Caki2 (cell line): ENCODE measurements at places on chromosomes 1 and 21.
A peak's percentile ranks its signal among the peaks of the same experiment; 100 is the strongest.

- no peak for DNase-seq
Measured at GRCh38 chr1:209720326-209720725, 15.7 kb downstream of the HSD11B1 start.

DNA sequence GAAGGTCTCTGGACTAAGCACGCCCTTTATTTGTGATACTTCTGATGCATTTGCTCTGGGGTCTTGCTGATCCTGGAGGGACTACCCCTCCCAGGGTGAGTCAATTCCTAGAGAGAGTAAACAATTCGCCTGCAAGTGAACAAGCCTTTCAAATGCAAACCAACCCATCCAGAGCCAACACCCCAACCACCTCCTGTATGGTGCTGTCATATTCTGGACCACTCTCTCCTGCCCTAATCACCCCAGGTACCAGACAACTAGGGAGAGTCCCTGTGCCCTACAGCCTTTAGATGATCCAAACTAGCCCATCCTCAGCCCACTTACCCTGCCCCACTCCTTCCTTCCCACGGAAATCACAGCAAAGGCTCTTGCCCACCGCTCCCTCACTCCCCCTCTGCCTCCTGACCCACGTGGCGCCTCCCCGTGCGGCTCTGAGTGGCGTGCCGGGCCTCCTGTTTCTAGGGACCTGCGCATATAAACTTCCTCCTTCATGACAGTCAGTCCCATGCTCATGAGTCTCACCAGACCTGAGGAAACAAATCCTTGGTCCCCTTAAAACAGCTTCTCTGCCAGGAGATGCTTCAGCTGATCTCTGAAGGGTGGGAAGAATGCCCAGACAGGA is 37.2 kb downstream of the ACTA1 start:
- no peak for DNase-seq

DNA sequence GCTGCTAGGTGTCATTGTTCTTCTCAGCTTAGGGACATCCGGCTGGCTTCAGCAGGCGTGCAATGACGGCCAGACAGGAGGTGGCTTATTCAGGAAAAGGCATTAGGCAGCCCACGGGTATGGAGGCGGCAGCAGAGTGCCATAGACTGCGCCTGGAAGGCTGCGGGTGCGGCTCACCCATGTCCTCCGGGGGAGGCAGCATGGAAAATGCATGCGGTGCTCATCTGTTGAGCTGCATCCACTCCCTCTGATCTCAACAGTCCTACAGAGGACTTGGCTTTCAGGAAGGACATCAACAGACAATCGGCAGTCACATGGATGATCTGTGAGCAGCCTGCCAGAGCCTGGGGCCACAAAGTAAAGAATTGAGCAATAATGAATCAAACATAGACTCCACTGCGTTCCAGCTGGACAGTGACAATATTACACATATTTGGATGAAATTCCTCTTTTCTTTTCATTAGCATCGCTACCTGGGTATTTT is 42.9 kb downstream of the UMODL1 start:
- no peak for DNase-seq

- DNase-seq, result no peak
Measured at GRCh38 chr1:24659166-24659904, 16.2 kb downstream of the SRRM1 start.

DNA sequence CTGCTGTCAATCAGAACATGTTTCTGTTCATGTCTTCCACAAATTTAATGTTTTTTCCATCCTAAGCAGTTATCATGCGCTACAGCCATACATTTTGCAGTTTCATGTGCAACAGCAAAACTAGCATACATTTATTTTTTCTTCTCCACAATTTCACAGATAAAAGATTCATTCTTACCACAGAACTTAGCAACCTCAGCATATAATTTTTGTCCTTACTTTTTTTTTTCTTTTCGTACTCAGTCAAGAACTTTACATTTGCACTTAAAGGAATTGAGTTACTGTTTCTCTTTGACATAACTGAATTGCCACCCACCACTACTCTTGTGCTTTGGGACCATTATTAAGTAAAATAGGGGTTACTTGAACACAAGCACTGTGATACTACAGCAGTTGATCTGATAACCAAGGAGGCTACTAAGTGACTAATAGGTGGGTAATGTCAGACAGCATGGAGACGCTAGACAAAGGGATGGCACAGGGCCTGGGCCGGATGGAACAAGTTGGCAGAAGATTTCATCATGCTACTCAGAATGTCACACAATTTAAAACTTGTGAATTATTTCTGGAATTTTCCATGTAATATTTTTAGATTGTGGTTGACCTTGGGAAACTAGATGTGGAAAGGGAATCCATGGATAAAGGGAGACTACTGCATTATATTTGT is 50.2 kb upstream of the LHX8 start:
- no peak for DNase-seq

DNA sequence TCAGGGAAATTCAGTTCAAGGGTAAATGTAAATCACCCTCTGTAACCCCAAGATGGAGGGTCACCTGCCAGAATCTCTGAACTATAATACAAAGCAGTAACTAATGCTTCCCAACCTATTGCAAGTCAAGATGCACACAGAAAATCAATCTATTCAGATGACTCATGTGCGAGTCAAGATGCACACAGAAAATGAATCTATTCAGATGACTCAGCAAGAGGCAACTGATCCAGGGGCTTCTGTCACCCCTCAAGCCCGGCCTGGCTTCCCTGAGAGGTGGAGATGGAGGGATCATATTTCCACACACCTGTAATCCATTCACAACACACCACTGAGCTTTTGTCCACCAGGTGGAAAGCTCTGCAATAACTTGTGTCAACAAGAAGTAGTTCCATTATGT is 17.4 kb upstream of the HIVEP3 start:
- peak; percentile 51 for DNase-seq

DNA sequence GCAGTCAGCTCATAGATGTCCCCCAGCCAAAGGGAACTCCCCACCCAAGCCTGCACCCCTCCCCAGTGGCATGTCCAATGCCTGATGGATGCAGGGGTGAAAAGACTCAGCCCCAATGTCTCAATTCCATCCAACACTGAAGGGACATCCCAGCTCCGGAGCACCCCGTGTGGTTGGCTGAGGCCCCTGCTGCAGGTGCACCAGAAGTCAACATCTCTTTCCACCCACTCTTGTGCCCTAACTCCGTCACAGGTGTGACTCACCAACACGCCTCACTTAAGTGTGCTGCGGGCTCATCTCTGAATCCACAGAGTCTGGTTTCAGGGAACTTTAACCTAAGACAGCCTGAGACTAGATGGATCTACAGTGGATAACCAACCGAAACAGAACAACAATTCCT is 40.9 kb upstream of the ZBTB18 start:
- DNase-seq, result no peak

- DNase-seq, result no peak
Measured at GRCh38 chr1:165365341-165365740, 8.8 kb upstream of the LMX1A start.

GRCh38 chr21:34227386-34227852 is 136.4 kb upstream of the KCNE2 start:
- DNase-seq, result no peak

- peak; percentile 98 for DNase-seq
Measured at GRCh38 chr1:228837817-228838716, 102.8 kb downstream of the RHOU start.

DNA sequence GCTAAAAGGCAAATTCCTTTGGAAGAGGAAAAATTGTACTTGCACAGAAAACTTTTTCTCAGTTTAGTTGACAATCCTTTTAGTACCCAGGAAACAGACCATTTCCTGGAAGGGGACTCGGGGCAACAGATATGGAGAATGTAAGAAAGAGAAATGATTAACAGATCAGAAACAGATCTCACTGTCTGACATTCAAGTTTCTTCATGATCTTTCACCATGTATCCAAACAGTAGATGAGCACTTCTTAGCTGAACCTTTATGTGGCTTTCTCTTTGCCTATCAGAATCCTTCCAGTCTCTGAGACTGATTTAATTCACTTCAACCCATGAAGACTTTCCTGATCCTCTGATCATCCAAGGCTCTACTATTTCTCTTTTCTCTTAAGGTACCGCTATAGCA is 2.7 kb downstream of the TTLL7 start:
- no peak for DNase-seq

- DNase-seq, result no peak
Measured at GRCh38 chr1:209673631-209674417, 1.4 kb upstream of the G0S2 start.

GRCh38 chr21:36282568-36283230 is 37.3 kb upstream of the MORC3 start:
- DNase-seq, result no peak

- no peak for DNase-seq
Measured at GRCh38 chr1:74160046-74160445, 37.9 kb downstream of the LRRIQ3 start.

- no peak for DNase-seq
Measured at GRCh38 chr1:106910798-106911197, 145.7 kb upstream of the PRMT6 start.

DNA sequence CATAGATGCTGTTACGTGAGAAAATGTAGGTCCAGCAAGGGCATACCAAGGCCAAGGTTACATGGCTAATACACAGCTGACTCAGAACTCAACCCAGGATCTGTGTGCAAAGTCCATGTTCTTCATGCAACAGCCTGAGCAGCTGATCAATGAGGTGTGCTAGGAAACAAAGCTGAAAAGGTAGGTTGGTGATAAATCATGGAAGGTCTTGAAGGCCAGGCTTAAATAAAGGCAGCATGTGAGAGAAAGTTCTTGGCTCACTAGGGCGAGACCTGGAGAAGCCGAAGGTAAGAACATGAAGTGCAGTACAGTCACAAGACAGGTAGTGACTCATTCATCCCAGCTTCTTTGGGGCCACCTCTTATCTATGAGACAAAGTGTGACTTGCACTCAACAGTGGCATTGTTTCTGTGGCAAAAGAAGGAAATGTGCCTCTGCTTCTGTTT is 33.4 kb downstream of the TLR5 start:
- DNase-seq, result peak; percentile 30

DNA sequence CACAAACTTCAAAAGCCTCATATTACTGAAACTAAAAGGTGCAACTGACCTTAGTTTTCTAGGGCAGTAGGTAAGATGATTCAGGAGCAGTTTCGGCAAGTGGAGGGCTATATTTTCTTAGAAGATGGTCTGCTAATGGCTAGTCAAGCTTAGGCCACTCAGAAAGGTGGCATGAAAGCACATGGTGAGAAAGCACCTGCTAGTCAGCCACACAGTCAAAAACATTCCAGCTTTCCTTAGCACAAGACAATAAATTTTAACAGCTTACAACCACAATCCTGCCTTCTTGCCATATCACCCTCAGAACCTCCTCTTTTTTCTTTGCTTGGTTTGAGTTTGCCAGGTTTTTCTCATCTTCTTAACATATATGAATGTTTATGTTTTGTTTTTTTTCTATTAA is 81.1 kb upstream of the SLFNL1 start:
- no peak for DNase-seq

- DNase-seq, result no peak
Measured at GRCh38 chr1:119453021-119453420, 38.1 kb downstream of the HSD3B2 start.

DNA sequence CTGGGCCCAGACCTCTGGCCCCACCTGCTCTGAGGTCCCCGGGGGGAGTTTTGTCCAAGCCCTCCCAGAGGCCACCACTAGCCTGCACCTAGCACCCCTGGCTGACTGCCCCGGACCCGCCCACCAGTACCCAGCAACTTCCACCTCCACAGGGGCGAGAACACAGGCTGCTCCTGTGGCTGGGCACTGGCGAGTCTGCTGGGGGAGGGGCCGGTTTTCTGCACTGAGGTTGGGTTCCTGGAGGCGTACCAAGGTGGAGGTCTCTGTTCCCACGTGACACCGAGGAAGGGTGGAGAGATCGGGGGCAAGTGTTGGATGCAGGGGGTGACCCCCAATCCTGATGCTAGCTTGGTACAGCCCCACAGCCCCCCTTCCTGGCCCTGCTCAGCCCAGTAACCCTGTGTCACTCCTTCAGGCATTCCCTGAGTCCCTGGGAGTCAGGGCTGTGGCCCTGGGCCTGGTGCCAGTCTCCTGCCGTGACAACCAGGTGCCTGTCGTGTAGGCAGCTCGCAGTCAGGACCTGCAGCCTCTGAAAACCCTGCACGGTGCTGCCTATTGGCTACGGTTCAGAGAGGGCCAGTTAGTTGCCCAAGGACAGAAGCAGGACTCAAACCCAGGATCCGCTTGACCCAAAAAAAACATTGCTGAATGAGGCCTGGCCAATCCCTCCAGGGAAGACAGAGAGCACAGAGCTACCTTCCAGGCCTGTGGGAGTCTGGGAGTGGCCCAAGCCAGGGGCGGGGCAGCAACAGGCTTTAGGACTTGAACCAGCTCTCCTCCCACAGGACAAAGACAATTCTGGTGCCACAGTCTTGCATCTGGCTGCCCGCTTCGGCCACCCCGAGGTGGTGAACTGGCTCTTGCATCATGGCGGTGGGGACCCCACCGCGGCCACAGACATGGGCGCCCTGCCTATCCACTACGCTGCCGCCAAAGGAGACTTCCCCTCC is 3.1 kb downstream of the ESPN start:
- DNase-seq, result peak; percentile 55

DNA sequence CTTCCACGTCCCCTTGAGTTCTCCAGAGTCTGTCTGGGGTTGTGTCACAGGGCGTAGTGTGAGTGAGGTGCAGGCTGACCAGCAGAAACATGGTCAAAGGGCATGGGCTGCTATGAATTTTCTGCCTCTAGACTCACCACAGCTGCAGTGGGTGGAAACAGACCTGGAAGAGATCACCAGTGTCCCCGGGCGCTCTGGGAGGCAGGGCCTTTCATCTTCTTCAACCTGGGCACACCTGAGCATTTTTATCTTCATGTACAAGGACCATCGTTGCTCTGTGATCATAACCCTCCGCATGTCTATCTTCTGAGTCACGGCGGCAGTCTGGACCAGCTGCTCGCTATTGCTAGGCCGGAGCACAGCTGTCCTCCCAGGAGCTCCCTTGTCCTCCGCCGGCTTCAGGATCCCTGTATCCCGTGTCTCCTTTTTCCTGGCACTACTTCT is 29.6 kb downstream of the DEGS1 start:
- no peak for DNase-seq

DNA sequence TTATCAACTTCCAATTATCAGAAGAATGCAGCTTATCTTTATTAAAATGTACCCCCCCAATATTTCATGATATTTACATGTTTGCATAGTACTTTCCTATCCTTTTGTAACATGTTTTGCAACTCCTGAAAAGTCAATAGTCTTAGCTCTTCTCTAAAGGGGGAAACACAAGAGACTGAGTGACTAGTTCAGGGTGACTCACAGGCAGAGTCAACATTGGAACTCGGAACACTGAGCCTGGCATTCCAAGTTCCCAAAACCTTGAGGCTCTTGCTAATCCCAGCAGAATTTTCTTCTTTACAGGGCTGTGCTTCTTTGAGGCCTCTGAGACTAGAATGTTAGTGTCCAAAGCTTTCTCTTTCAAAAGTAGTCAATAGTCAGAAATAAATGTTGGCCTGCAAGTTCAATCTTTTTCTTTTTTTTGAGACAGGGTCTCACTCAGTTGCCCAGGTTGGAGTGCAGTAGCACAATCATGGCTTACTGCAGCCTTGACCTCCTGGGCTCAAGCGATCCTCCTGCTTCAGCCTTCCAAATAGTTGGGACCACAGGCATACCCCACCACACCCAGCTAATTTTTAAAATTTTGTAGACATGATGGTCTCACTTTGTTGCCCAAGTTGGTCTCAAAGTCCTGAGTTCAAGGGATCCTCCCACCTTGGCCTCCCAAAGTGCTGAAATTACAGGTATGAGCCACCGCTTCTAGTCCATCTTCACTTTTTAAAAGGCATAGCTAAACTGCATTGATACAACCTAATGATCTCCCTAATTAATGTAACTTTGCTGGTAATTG is 37.5 kb downstream of the ZNF281 start:
- peak; percentile 27 for DNase-seq
